ENCODE measurements at places on chromosomes 5 and 9.

DNA sequence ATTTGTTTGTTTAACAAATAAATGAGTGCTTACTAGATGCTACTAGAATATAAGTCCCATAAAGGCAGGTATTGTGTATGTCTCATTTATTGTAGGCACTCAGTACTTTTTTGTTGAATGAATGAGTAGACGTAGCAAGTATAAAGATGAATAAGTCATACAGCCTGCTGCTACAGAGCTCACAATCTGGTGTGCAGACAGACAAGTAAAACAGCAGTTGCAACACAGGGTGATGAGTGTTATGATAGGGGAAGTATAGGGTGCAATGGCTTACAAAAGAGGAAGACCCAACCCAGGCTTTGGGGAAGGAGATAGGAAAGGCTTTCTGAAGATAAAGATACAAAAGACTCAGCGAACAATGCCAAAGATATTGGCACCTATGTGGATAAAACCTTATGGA lies 47.7 kb downstream of the SH3RF2 start:
- peak; percentile 4 for DNase-seq

DNA sequence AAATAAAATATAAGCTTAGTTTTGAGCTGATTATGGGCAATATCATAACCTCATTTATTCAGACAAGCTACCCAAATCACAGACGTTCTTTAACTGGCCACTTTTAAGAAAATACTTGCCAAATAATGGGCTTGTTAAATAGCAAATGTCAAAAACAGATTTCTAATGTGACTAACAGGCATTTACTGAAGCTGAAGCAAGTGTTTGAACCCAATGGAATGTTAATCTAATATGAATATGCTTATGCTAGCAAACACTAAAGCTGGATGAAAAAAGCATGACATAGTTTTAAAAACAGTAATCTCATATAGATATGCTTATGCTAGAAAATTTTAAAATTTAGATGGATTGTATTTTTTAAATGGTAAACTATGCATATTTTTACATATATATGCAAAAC lies 411.6 kb upstream of the PTGER4 start:
- DNase-seq: no peak

- no peak for DNase-seq
These were observed 22.5 kb upstream of the DMRT1 start for GRCh38 chr9:818958-819357.

DNA sequence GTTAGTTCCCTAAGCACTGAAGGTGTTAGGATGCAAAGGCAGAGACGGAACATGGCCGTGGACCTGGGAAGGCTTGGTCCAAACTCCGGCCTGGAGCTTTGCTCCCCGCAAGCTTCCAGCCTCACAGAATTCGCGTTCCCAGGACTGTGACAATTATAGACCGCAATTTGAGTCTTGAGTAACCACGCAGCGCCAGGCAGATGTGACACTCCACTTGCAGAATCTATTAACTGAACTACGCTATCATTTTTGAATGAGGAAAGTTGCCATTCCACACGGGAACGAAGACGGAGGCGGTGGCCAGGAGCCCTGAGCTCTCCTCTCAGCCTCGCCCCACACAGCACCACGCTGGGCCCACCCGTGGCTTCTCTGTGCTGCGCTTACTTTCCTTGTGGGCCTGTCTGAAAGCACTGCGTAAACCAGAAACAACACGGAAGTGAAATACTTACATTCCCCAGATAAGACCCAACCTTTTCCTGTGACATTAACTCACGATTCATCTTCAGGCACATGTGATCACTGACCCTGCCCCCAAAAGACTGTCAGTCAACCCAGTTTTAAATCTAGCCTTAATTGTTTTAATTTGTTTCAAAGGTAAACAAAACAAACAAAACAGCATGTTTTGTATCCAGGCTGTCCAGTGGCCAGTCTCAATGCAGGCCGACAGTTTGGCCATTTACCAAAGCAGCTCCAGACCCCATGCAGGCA lies 16.1 kb upstream of the COL5A1 start:
- DNase-seq: no peak

DNA sequence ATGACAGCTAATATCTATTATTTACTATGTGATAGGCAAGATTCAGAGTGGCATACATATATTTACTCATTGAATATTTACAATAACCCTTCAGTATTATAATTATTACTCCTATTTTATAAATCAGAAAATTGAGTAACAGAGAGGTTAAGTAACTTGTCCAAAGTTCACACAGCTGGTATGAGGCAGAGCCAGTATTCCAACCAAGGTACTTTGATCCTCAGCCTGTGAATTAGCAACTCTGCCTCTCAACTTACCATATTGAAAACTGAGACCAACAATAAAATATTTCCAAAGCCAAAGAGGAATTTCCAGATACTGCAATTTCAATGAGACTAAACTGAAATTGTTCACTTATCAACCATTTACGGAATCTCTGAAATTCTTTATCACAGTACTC lies 67.9 kb upstream of the TSLP start:
- no peak for DNase-seq

- DNase-seq: no peak
These were observed 50.8 kb downstream of the ERAP1 start for GRCh38 chr5:96756985-96757384.

GRCh38 chr5:132877938-132878337 lies 4.5 kb downstream of the LEAP2 start:
- no peak for DNase-seq

DNA sequence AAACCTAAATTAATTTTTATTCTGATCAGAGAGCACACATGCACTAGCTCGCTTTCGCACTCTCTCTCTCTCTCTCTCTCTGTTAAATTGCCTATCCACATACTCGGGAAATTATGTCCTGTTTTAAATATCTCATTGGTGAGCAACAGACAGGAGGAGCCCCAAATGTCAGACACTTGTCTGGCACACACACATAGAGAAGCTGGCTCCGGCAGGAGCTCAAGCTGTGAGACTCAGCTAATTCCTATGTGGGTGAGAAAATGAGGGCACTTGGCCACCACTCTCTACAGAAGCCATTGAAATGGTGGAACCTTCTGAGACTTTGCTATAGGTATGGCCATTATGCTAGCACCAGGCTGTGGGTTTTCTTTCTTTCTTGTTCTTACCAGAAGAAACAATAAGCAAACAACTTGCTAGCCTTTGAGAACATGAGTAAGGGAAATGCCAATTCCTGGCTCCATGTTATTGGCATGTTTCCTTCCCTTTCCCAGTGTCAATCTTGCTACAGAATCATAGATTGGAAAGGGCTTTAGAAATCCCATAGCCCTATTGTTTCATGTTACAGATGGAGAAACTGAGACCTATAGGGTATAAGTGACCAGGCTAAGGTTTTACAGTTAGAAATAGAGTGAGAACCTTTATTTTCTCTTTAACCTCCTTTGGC lies 9.0 kb downstream of the RFX3 start:
- DNase-seq: no peak

DNA sequence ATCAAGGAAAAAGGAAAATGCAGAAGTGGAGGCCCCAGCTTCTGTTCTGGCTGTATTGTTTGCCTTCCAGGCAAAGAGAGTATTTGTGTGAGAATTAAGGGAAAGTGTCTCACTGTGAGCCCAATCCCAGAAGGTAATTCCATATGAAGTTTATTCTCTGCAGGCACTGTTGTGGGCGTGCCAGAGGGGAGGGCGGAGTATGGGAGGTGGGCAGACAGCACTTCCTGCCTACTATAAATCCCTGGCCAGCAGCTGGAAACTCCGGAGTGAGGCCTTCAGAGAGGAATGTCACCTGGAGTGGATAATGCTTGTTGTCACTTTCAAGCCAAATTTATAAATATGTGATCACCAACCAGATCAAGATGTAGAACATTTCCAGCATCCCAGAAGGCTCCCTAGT lies 209.5 kb downstream of the ARHGAP26 start:
- no peak for DNase-seq

GRCh38 chr5:81854485-81854884 lies 103.6 kb upstream of the SSBP2 start:
- no peak for DNase-seq

DNA sequence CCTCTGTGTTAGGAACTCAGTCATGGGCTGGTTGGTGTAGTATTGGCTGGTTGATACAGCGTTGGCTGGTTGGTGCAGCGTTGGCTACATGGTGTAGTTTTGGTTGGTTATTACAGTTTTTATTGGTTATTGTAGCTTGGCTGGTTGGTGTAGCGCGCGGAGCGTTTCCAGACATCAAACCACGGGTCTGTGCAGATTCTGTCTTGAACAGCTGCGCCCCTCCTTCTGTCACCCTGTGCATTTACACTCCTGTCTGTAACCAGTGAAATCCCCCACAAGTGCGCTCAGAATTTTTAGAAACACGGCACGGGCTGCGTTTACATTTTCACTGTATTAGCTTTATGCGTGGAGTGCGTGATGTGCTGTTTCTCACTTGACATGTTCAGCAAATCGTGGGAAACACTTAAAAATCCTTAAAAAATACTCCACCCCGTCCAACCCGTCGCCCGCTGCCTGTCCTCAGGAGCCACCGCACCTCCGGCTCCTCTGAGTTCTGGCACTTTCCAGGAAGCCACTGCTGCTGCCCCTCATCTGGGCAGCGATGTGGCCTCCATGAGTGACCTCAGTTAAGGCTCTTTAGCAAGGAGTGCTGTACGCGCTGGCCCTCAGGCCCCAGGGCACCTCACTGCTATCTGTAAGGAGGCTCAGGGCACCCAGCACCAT lies 20.8 kb downstream of the NKD2 start:
- DNase-seq: no peak

DNA sequence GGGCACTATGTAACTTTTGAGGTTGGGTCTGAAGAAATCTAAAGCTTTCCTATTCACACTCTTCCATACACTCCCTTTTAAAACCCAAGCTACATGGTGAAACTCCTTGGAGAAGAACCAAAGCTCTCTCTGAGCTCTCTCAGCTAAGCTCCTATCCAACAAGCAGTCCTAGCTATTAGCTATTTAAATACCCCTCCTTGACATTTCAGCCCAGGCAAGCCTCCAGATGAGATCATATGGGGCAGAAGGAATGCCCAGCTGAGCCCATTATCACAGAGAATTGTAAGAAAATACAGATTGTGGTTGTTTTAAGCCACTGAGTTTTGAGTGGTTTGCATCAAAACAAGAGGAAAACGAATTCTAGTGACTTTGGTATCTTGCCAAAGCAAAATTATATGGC lies 15.2 kb downstream of the HSPB3 start:
- no peak for DNase-seq

GRCh38 chr5:32390819-32391591 lies 53.5 kb downstream of the ZFR start:
- no peak for DNase-seq

DNA sequence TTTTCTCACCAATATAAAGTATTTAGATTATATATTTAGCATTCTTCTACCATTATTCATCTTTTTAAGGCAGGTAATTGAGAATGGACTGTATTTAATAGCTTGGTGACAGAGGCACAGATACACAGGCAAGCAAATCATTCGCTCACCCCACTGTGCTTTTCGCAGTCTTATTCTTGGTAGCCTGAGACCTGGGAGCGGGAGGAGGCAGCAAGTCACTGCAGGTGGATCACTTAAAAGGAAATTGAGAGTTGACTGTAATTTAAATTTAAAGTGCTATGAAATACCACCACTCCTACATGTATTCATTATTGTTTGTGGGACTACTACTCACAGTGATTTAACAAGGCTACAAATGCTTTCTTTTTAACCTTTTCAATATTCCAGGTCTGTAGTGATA lies 9.7 kb downstream of the RICTOR start:
- no peak for DNase-seq

- no peak for DNase-seq
These were observed 99.0 kb downstream of the MUSK start for GRCh38 chr9:110767559-110768063.

- no peak for DNase-seq
These were observed 1.0 kb upstream of the EDIL3 start for GRCh38 chr5:84385705-84386104.

GRCh38 chr5:141880961-141881801 lies 3.0 kb upstream of the PCDH1 start:
- DNase-seq: no peak

DNA sequence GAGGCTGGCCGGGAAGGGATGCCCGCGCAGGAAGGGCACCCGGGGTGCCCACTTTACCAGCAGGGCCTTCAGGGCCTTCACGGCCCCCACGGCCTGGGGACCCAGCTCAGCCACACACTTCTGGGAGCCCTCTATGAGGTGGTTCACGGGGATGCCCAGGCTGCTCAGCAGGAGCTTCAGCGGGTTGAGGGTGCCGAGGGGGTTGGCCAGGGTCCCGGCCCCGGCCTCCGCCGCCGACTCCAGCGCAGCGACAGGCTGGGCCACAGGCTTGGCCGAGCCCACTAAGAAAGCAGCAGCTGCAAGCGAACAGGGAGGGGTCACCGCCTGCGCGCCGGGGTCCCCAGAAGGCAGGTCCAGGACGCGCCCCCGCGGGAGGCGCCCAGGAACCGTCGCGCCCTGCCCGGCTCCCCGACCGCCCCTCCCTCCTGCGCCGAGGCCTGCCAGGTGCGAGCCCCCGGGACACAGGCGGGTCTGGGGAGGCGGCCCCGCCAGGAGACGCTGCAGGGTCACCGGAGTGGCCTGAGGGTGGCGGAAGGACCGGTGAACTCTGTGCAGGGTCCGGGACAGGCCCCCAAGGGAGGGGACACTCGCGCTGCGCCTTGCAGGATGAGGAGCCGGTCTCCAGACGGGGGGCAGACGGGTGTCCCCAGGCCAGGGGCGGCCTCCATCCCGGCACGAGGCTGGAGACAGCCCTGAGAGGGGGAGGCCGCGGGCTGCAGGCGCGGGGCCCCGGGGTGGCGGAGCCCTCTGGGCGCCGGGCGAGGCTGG lies 572 bp downstream of the SCGB3A1 start:
- DNase-seq: no peak
